ENCODE measurements at places on chromosomes 1 and 21.

DNA sequence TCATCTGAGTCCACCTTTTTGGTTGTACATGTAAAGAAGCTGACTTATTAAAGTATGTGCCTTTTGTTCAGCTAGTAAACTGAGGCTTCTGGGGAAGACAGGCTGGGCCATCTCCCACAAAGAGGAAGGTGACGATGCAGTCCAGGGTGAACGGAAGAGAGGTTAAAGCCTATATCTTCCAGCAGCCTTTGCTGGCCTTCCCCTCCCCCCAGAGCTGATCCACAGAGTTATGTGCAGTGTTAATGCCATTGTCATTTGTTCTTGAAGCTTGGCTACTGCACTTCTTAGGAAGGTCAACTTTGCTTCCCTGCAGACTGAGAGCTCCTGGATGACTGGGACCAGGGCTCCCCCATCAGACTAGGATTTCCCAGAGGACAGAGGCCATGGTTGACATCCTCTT lies 2.2 kb downstream of the SLC30A2 start:
- DNase-seq: no peak

- DNase-seq: no peak
These were observed 792.9 kb upstream of the ADAMTS5 start for GRCh38 chr21:27759820-27760219.

GRCh38 chr1:201119206-201120197 lies 7.3 kb upstream of the CACNA1S start:
- peak; percentile 56 for DNase-seq

DNA sequence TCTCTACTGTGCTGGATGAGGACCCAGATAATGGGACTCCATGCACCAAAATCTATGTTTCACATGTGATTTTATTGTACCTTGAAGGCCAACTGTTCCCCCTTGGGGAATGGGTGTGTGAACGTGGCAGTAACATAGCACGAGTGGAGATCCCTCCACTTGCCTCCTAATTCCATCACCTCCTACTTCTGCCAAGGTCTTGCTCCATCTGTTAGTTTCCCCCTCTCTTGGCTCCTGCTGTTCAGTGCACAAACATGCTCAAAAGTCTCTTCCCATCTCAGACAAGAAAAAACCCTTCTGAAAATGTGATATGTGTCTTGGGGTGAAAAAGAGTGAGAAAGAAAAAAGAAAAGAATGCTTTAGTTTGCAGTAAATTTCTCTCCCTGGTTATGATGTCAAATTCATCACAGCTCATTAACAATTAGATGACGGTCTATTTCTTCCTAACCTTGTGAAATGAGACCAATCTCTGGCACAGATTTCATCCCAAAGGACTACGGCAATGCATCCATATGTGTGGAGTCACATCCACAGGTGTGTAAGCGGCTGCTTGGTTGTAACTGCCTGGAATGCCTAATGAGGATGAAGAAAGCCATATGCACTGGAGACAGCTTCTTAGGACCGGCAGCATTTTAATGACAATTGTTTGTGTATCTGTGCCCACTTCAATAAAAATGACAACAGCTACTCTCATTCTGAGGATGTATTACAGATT lies 79.3 kb upstream of the DIRAS3 start:
- no peak for DNase-seq

- no peak for DNase-seq
These were observed 101.8 kb downstream of the CLIC6 start for GRCh38 chr21:34770576-34770975.

GRCh38 chr1:200706111-200706814 lies 32.4 kb upstream of the CAMSAP2 start:
- no peak for DNase-seq

DNA sequence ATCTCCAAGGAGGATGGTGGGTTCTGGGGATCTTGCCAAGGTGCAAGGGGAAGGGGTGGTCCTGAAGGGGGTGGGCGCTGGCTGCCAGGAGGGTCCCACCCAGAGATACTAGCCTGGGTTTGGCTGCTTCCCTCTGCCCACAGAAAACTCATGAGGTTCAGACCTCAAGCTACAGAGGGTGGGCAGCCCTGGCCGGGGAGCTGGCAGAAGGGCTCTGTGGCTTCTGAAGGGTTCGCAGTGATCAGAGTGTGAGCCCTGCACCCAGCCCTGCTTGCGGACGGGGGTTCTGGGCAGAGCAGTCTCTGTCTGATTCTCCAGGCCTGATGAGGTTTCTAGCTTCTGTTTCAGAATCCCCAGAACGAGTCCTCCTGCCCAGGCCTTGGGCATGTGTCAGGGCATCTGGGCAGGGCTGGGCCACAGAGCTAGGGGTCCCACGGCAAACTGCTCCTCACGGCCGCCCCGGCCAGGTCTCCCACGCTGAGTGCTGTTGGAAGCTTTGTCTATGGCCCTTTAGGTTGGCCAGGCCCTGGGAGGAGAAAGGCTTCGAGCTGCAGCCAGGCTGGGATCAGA lies 635 bp upstream of the MMEL1 start:
- DNase-seq: no peak

GRCh38 chr1:23436520-23437354 lies 12.2 kb upstream of the TCEA3 start:
- DNase-seq: no peak

DNA sequence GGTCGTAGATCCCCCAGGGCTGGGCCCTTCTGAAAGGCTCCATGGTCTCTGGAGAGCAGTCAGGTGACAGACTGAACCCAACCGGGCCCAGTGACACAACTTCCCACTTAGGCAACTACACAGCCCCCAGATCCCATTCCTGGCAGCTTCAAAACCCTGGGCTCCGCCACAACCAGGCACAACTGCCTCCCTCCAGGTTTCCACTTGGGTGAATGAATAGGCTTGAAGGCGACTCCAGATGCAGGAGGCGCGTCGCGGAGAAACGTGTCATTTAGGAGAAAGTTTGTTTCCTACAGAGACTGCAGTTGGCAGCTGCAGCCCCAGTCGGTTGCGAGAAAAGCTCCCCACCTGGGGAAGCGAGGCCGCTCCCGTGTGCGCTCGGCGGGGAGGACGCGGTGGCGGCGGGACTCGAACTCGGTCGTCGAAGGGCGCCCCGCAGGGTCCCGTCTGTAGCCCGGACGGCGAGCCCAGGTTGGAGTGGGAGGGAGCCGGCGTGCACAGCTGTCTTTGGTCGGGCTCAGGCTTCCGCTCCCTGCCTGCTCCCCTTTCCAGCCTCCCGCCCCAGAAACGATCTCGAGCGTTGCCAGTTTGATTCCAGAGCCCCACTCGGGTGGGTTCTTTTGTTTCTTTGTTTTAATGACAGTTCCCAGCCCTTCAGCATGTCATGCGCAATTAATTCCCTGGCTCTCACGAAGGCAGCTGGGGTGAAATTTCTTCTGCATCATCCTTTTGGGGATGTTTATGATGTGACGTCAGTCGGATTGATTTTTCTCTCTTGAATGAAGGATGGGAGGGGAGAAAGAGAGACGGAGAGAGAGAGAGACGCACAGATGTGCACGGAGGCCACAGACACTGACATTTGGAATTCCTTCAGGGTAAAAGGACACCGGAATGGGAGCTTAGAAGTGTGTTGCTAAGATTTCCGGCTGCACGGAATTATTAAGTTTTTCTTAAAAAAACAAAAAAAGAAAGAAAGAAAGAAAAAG lies 862 bp upstream of the SGIP1 start:
- peak; percentile 15 for DNase-seq

GRCh38 chr1:53070621-53071020 lies 8.6 kb downstream of the PODN start:
- DNase-seq: no peak

GRCh38 chr1:75373542-75374159 lies 237.3 kb downstream of the SLC44A5 start:
- no peak for DNase-seq

- no peak for DNase-seq
These were observed 99.6 kb downstream of the RUNX1 start for GRCh38 chr21:34949499-34949898.

GRCh38 chr1:63617450-63617849 lies 24.2 kb downstream of the PGM1 start:
- no peak for DNase-seq

DNA sequence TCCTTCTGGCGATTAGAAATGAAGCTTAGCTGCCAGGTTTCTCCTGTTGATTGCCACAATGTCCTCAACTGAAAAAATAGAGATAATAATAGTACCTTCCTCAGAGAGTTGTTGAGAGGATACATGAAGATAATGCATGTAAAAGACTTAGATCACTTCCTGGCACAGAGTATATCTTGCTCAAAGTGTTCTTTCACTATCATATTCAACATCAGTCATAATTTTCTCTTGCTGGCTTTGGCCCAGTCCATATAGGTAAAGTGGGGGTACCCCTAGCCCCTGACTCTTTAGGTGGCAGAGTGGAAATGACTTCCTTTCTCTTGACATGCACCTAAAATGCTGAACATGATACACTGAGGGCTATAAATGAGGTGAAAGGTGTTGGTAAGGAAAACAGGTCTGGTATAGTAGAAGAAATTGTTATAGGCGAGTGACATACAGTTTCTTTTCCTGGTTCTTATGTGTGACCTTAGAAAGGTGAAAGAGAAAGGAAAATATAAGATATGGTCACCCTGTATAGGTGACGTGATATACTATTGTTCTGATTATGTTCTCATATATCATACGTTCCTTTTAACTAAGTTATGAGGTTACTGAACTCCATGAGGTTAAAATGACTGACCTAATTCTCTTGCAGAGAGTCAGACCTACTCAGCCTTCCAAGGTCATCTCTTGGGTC lies 209.9 kb upstream of the DEPDC1 start:
- no peak for DNase-seq

GRCh38 chr1:233233508-233234040 lies 62.0 kb downstream of the PCNX2 start:
- no peak for DNase-seq

DNA sequence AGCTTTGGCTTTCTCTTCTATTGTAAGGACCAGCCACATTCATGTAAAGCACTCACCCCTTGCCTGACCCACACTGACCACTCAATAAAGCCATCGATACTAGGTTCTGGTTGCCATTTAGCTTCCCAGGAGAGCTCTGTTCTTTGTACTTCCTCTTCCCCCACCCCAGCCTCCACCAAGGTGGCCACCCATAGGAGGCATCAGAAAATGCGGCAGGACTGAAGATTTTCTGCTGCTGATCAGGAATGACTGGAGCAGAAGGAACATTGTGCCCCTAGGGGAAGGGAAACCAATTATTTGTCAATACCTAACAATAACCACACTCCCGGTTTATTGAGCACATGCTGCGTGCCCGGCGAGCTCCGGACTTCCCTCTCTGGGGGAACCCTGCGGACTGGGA lies 5.2 kb upstream of the SMIM12 start:
- no peak for DNase-seq

DNA sequence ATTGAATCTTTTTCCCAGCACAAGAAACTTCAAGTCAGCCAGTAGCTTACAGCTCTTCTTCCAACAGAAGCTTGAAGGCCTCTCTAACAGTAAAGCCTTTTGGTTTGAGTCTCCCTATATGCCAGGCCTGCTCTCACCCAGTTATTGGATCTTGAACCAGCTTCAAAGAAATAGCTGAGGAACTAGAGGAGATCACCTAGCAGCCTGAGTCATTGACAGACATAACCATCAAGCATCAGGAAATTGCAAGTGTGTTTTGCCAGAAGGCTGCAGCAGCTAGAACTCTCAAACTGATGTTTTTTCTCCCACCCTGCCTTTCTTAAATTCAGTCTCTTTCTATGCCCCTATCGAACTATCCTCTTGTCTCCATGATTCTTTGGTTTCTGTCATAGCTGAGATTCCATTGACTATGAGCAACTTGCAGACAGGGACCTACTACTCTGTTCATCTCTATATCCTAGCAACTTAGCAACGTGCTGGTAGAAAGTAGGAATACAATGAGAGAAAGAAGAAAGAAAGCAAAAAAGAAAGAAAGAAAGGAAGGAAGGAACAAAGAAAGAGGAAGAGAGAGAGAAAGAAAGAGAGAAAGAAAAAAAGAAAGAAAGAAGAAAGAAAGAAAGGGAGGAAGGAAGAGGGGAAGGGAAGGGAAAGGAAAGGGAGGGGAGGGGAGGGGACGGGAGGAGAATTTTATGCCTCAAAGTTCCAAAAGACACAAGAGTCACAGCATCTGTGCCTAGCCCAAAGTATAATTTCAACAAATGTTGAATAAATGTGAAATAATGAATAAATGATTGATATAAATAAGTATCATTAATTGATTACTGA lies 60.0 kb upstream of the FGGY start:
- no peak for DNase-seq

DNA sequence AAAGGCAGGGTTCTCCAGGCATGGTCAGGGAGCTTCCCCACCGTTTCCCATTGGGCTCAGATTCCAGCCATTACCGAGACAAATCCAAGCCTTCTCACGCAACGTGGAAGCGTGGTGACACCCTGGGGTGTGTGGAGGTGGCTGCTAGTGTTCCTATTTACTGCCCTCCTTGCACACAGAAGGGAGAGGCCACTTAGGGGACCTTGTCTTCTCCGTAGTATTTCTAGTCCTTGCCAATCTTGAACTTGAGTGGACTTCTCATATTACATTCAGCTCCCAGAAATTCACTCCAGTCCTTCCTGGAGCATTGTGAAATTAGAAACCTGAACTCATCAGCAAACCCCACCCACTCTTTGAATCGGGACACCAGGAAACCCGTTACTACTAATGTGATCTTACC lies 131.6 kb downstream of the AJAP1 start:
- DNase-seq: no peak

DNA sequence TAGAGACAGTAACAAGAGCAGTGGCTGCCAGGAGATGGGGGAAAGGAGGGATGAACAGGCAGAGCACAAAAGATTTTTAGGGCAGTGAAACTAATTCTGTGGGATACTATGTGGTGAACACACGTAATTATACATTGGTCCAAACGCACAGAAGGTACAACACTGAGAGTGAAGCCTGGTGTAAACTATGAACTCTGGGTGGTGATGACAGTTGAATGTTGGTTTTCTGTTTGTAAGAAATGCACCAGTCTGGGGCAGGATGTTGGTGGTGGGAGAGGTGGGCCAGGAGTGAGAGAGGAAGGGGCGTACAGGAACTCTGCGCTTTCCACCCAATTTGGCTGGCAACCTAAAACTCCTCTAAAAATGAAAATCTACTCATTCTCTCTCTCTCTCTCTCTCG lies 50.2 kb upstream of the TIAM1 start:
- DNase-seq: no peak

- no peak for DNase-seq
These were observed 48.6 kb downstream of the CEP350 start for GRCh38 chr1:180003026-180003695.

DNA sequence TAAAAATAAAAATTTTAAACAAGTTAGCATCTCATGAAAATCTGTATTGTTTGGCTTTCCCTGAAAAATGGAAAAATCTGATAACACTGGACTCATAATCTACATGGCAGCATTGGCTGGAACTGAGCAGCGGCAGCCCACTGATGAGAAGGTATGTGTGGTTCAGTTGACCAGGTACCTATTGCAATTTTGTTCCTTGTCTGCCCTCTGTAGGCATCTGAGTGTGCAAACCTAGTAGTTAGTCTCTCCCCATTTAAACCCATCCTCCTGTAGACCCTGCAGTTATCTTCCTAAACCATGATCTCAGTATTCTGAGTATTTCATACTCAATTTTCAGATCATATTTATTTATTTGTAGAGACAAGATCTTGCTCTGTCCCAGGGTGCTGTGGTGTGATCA lies 59.4 kb upstream of the SERBP1 start:
- DNase-seq: no peak
